ENCODE measurements at places on chromosomes 11 and 22. TPM values are rescaled to one million over a fixed set of nuclear protein-coding genes. Genes with fewer than 3 reads are reported as not detected.
A peak's percentile ranks its signal among the peaks of the same experiment; 100 is the strongest.

DNA sequence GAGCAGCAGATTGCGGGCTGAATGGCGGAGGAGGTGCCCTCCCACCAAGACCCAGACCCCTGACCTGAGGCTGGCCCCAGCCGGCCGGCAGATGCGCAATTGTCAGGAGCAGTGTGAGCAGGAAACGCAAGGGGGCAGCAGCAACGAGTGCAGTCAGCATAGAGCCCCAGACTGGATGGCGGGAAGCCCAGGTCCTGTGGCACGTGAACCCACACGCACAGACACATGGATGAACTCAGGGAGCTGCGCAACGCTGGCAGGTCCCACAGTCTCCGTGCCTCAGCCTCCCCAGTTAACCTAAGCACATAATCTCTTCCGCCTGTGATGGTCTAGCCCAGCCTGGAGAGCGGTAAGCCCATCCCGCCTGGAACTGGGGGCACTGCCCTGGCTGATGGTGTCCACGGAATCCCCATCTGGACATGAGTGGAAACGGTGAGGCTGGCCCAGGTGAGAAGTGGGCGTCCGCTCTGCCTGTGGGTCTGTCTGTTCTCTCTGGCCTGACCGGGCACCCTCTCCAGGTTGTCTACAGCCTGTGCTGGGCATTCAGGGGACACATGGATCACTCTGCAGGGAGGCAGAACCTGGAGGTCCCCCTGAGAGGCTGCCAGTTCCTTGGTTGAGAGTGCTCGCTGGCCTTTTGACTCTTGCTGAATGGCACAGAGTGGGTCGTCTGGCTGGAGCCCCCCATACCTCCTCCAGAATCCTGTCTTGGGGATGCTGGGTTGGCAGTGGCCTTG, 626 bp upstream of the TBX10 start:
- no peak overlapping the region for H3K27ac ChIP-seq
- H3K4me1 ChIP-seq: peaks cover 4% of the 10 kb centered on the region
- H3K27me3 ChIP-seq: peaks cover 5% of the 10 kb centered on the region
- peak; percentile 78 for DNase-seq

Gene PKNOX2
- 0.75 TPM for total RNA-seq

Gene CCDC116
- total RNA-seq: 15.7 TPM

DNA sequence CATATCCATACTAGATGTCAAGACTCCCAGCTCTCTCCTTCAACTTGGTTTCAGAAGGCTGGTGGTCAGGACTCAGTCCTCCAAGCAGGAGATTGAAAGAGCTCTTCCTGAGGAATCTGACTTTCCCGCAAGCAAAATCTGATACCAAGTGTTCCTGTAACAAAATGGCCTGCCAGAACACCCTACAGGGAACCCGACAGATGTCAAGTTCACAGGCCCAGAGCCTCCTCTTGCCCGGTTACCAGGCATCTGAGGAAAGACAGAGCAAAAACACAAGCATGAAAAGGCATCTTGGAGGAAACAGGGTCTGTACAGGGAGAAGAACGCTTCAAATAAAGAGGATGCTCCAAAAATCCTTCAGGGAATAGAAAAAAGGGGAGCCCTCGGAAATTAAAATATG, 8.7 kb upstream of the KCNJ5 start:
- H3K36me3 ChIP-seq: no peaks in the 10 kb centered on the region
- H3K4me1 ChIP-seq: no peaks in the 10 kb centered on the region
- H3K4me3 ChIP-seq: no peak overlapping the region
- H3K27ac ChIP-seq: no peak overlapping the region
- DNase-seq: no peak
- peaks cover 10% of the 10 kb centered on the region for H3K27me3 ChIP-seq

DNA sequence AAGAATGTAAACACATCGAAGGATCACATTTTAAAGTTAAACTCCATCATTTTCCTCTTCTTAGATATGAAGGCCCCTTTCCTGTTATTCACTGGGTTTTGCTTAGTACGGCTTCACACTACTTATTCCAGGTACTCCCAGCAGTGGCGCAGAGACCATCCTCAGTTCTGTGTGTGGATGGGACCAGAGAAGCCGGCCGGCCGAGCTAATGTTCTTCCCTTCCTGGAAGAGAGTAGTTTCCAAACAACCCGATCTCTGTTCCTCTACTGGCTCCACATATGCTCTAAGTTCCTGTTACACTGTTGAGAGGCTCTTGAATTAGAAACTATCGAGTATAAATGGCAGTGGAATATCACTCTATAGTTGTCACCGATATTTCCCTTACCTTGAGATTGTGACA, 684 bp upstream of the NFRKB start:
- H3K4me1 ChIP-seq: peaks cover 13% of the 10 kb centered on the region
- H3K36me3 ChIP-seq: no peaks in the 10 kb centered on the region
- H3K27me3 ChIP-seq: no peaks in the 10 kb centered on the region
- DNase-seq: no peak

All from transverse colon (tissue), 4 donors.